ENCODE measurements at places on chromosomes 4 and X. TPM values are rescaled to one million over a fixed set of nuclear protein-coding genes. Genes with fewer than 3 reads are reported as not detected.
A peak's percentile ranks its signal among the peaks of the same experiment; 100 is the strongest.

The MOB1B gene
- 22.1 TPM for polyA plus RNA-seq

GRCh38 chr4:165059386-165059785 lies 5.7 kb downstream of the TRIM75 start:
- no peak for DNase-seq

GRCh38 chrX:149916745-149917392 lies 12.5 kb upstream of the HSFX4 start:
- no peak for DNase-seq

- peak; percentile 14 for DNase-seq
Observed at GRCh38 chrX:41145920-41146608, 60.8 kb downstream of the USP9X start.

- no peak for DNase-seq
Observed at GRCh38 chr4:176340871-176341685, 21.3 kb downstream of the SPCS3 start.

GRCh38 chr4:13640149-13640940 lies 12.8 kb upstream of the BOD1L1 start:
- peak; percentile 31 for DNase-seq

- no peak for DNase-seq
Observed at GRCh38 chr4:133910165-133910564, 291.4 kb downstream of the PABPC4L start.

DNA sequence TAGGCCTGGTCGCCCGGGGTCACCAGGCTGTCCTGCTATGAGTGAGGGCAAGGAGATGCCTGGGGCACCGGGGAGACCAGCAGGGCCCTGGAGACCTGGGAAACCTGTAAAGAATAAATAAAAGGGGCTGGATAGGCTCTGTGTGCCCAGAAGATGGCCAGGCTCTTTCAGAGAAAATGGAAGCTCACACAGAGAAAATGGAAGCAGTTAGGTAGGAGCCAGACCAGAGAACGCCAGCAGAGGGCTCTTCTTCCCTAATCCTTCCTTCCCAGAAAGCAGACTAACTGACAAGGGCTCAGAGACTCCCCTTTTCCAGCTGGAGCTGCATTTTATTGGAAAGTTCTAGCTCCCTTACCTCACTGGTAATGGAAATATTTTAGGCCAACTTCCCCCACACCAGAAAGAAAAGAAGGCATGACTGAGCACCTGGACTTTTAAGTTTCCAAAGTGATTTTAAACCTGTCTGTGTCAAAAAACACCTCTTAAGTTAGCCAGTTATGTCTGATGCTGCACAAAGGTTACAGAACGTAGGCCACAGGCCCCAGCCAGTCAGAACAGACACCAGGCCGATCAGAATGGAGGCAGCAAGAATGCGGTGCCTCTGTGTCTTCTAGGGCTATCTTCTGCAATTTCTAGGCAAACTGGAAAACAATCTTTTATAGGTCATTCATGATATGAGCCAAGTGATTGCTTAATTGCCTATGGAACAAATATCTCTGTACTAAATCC lies 74.0 kb downstream of the ATG4A start:
- DNase-seq = peak; percentile 22

The XPNPEP2 gene
- polyA plus RNA-seq = 353 TPM

- peak; percentile 15 for DNase-seq
Observed at GRCh38 chrX:15645266-15645665, 19.3 kb downstream of the CLTRN start.

The ZCCHC4 gene
- polyA plus RNA-seq = 12.2 TPM

The RAB28 gene
- polyA plus RNA-seq = 18.4 TPM

The KIAA1210 gene
- polyA plus RNA-seq = 0.03 TPM

DNA sequence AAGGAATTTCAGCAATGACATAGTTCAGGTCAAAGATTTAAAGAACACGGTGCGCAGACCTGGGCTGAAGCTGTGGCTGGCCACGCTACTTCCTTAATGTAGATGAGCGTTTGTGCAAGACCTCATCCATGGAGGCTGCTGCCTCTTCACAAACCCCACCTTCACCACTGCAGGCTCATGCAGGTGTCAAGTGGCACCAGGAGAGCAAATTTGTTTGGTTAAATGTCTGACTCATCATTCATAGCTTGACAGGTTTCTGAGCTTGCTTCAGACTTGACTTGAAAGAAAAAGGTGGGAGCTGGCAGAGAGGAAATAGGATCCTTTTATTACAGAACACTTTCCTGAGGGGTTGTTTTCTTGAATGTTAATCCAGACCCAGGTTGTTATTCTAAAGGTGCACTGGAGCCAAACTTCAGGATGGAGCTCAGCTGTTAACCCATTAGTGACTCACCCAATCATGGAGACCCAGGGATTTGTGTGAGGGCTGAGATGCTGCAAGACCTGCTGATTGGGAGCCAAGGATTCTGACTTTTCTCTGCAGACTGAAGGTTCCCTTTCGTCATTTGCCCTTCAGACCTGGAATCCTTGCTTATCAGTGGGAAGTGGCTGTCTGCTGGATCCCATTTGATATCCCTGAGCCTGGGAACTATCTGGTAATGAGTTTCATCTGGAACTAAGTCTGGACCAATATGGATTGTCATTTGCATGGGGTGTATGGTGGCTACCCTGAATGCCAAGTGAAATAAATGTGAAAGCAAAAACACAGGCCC lies 315.3 kb downstream of the PTTG2 start:
- peak; percentile 72 for DNase-seq

- peak; percentile 58 for DNase-seq
Observed at GRCh38 chr4:186754976-186755375, 31.3 kb upstream of the FAT1 start.

The EIF4E gene
- 67.3 TPM for polyA plus RNA-seq

DNA sequence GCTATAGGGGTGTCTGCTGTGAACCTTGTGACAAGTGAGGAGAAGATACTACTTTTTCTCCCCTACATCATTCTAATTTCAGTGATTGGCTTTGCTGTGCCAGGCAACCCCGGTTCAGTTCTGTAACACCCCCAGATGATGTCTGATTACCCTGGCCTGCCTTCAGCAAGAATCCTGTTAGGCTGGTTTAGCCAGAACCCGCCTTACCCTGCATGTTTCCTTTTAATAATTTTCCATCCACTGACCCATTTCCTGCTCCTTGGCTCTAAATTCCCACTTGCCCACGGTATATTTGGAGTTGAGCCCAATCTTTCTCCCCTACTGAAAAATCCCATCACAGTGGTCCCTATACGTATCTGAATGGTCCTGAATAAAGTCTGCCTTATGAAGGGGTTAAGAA lies 46.5 kb upstream of the HPSE start:
- DNase-seq = no peak

DNA sequence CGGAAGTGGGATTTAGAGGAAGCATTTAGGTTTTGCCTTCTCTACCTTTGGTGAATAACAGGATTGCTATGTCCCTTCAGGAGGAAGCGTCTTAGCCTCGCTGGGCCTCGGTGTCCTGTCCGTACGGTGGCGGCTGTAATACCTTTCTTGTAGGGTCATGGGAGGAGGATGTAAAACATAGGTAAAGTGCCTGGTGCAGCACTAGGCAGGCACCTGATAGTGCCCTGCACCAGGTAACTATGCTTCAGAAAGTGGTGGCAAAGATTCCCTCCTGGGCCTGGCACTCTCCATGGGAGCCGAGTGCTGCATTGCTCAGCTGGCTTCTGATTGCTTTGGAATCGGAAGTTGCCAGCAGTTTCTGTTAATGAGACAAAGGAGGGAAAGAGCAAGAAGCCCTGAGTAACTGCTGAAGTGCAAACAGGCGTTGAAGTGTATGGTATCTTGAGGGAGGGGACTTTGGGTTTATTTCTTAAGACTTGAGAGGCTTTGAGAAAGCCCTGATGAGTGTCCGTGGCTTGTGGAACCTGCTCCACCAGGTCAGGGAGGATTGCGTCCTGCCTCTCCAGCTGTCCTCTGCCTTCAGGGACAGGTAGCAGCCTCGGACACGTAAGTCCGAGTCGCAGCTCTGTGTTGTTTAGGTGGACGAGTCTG lies 45.8 kb downstream of the TBC1D14 start:
- peak; percentile 60 for DNase-seq

DNA sequence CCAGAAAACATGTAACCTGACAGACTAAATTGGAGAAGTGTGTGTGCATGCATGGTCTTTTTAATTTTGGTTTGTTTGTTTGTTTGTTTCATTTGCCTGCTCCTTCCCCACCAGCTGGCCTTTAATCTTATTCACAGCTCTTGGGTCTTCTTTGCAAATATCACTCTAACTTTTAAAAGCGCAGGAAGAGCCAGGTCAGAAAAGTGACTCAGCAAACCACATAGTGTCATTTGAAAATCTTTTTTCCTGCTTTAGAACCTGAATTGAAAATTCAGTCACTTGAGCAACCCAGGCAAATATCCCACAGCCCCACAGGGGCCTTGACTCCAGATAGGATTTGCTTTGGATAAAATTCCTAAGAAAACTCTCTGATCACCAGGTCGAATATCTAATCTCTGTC lies 4.6 kb downstream of the TMEM255A start:
- DNase-seq = no peak

DNA sequence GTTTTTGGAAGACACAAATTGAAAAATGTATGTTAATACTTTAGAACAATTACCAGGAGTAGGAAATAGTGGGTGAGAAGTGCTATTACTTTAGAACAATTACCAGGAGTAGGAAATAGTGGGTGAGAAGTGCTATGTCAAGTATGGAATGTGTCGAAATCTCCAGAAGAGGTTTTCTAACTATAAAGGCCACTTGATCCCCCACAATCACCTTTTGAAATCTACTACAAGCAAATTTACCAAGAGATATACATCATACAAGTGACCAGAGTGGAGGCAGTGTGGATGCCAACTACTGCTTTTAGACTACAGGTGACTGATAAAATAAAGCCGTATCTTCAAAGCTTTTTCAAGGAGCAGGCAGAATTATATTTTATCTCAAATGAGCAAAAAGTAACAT lies 43.1 kb downstream of the MAB21L2 start:
- DNase-seq = no peak

The SLC34A2 gene
- polyA plus RNA-seq = 2.0 TPM

The CTAG2 gene
- not detected for polyA plus RNA-seq

The COX7B2 gene
- polyA plus RNA-seq = not detected

The FGF16 gene
- not detected for polyA plus RNA-seq

GRCh38 chr4:86556791-86557415 lies 37.2 kb upstream of the PTPN13 start:
- no peak for DNase-seq

DNA sequence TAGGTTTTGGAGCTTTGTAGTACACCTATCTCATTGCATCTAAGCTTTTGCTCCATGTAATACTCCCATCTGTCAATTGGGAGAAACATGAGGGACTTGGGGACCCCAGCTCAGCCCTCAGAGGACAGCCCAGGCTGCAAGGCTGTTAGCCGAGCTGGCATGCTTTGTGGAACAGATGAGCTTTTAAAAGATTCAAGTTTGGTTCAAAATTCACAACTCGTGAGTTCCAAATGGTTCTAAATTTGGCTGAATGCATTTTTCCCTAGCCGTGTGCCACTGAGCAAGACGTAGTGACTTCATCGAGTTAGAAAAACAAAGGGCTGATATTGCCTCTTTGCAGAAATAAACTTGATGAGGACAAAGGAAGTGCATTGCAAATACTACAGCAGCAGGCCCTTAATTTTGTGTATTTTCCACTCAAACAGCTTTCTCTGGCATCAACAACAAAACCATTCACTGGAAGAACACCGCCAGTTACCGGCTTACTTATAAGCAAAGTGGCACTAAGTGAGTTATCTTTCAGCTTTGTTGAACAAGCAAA lies 165.0 kb upstream of the HS3ST1 start:
- no peak for DNase-seq

GRCh38 chr4:8205241-8205707 lies 6.2 kb downstream of the SH3TC1 start:
- no peak for DNase-seq

The CCKAR gene
- 0.52 TPM for polyA plus RNA-seq

The IRF2 gene
- 38.8 TPM for polyA plus RNA-seq

DNA sequence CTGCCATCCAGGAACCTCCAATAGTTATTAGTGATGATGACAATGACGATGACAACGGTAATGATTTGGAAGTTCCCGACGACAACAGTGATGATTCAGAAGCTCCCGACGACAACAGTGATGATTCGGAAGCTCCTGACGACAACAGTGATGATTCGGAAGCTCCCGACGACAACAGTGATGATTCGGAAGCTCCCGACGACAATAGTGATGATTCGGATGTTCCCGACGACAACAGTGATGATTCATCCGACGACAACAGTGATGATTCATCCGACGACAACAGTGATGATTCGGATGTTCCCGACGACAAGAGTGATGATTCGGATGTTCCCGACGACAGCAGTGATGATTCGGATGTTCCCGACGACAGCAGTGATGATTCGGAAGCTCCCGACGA lies 14.7 kb downstream of the CXCR3 start:
- no peak for DNase-seq

All from large intestine (tissue), 12 donors.